Heart right ventricle (tissue), 16 donors: ENCODE measurements at places on chromosomes 12 and 14.

DNA sequence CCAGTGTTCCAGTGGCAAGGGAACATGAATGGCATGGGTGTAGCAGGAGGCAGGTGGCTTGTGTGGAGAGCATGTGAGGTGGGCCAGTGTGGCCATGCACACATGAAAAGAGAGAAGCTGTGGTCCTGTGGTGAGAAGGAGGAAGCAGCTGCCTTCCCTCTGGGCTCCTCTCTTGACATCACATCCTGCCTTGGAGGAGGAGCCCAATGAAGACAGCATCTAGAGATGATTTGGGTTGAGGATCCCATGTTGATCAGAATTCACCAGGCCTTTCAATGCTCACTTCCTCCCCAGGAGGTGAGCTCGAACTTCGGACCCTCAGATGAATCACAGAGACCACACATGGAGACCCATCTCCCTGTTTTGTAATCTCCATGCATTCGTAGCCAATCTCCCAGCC lies 82.6 kb downstream of the LRRC74A start:
- H3K36me3 ChIP-seq = no peaks in the 10 kb centered on the region
- no peak for DNase-seq
- no peak overlapping the region for H3K27ac ChIP-seq
- no peaks in the 10 kb centered on the region for H3K27me3 ChIP-seq

DNA sequence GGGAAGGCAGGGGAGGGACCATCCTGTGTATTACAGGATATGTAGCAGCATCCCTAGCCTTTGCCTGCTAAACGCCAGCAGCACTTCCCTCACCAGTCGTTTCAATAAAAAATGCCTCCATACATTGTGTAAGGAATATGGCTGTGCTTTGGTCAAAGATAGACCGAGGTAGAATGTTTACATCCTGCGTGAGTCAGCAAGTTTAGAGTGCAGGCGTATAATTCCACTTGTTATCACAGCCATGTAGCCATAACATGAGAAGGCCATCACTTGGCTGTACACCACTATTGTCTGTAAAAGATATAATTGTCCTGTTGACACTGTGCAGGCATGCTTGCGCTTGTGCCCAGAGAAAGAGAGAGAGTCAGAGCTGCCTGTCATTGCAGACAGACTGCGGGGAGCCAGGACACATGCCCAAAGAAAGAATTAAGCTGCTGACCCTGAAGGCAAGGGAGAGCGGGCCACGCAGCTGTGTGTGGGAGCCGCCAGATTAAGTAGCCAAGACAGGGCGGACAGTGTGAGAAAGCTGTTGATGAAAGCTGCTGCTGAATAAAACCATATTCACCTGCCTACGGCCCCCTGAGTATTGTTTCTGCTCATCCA lies 68.4 kb downstream of the CRACR2A start:
- DNase-seq = peak; percentile 40
- no peak overlapping the region for H3K4me3 ChIP-seq
- no peaks in the 10 kb centered on the region for H3K36me3 ChIP-seq
- no peaks in the 10 kb centered on the region for H3K27me3 ChIP-seq

DNA sequence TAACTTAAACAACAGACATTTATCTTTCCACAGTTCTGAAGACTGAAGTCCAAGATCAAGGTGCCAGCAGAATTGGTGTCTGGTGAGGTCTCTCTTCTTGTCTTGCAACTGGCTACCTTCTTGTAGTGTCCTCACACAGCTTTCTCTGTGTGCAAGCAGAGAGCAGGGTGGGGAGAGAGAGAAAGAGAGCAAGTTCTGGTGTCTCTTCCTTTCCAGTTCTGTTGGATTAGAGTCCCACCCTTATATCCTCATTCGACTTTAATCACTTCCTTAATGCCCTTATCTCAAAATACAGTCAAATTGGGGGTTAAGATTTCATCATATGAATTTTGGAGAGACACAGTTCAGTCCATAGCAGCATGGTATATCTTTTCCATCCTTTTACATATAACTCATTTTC lies 40.8 kb downstream of the DYRK2 start:
- H3K4me1 ChIP-seq = no peaks in the 10 kb centered on the region
- no peaks in the 10 kb centered on the region for H3K36me3 ChIP-seq
- no peak overlapping the region for H3K27ac ChIP-seq
- no peak overlapping the region for H3K4me3 ChIP-seq
- DNase-seq = no peak

GRCh38 chr12:41287500-41288141 lies 99.5 kb downstream of the PDZRN4 start:
- H3K27ac ChIP-seq = no peak overlapping the region
- H3K36me3 ChIP-seq = no peaks in the 10 kb centered on the region
- H3K4me3 ChIP-seq = no peak overlapping the region
- H3K4me1 ChIP-seq = no peaks in the 10 kb centered on the region
- no peak for DNase-seq

DNA sequence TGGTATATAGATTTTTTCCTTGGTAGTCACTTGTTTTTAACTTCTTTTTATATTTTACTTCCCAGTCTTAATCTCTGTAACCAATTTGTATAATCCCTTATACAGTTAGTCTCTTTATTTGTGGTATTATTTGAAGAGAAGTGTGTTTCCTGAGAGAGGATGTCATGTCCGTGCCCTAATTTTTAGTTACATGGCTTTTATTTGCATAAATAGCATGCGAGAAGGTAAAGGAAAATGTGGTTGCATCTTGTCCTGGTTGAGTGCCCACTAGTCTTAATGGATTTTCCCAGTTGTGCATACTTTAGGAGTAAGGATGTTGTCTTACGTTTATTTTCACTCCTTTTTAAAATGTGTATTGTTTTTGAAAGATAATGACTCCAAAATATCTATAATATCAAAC lies 27.5 kb downstream of the RAP1B start:
- H3K4me3 ChIP-seq = no peak overlapping the region
- DNase-seq = no peak
- H3K27ac ChIP-seq = no peak overlapping the region
- no peaks in the 10 kb centered on the region for H3K27me3 ChIP-seq

DNA sequence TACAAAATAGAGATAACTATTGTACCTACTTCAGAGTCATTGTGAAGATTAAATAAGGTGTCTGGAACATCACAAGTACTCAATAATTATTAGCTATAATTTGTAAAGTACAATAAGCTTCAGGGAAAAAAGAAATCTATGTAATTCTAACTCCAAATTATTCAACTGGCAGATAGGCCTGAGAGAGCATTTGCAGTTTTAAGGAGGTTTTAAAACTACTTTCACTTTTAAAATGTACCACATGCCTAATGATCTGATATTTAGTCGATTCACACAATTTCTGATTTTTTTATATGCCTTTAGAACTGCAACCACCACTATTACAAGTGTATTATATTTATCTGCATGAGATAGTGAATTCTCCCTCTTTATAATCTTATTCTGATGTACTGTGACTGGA lies 24.9 kb upstream of the FRMD6 start:
- no peaks in the 10 kb centered on the region for H3K27me3 ChIP-seq
- no peak overlapping the region for H3K27ac ChIP-seq
- no peak overlapping the region for H3K4me3 ChIP-seq

GRCh38 chr12:11227373-11227772 lies 40.6 kb upstream of the TAS2R42 start:
- no peak overlapping the region for H3K4me3 ChIP-seq
- no peaks in the 10 kb centered on the region for H3K4me1 ChIP-seq

GRCh38 chr14:34404416-34404815 lies 57.6 kb downstream of the SPTSSA start:
- H3K36me3 ChIP-seq = no peaks in the 10 kb centered on the region
- H3K27ac ChIP-seq = no peak overlapping the region
- no peak overlapping the region for H3K4me3 ChIP-seq
- no peak for DNase-seq
- H3K4me1 ChIP-seq = no peaks in the 10 kb centered on the region

DNA sequence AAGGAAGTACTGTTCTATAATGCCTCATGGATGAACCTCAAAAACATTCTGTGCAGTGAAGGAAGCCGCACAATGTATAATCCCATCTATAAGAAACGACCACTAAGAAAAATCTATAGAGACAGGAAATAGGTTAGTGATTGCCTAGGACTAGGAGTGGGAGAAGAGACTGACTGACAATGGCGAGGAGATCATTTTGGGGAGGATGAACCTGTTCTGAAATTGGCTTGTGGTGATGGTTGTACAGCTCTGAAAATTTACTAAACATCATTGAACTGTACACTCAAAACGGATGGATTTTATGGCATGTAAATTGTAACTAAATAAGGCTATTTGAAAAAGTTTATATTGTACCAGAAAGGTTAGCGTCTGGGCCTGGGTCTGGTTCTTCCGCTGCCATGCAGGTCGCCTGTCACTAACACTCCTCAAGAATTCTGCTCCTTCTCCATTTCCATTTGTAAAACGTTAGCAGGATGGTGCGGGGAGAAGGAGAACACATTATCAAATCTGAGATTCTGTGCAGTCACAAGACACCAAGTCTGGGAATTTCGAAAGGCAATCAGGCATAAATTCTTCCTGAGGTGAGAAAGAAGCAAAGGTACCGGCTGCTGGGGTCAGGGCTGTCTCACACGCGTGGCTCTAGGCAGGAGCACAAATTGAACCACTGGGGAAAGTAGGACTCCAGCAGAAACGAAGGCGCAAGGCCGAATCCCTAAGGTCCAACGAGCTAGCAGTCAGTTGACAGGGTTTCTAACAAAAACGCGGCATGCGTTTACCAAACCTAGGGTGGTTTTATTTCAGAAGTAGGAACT lies 845 bp upstream of the COCH start:
- peak overlapping the region; percentile 67 for H3K4me3 ChIP-seq
- H3K36me3 ChIP-seq = no peaks in the 10 kb centered on the region
- peaks cover 48% of the 10 kb centered on the region for H3K27me3 ChIP-seq
- no peak overlapping the region for H3K27ac ChIP-seq
- DNase-seq = no peak

- no peak for DNase-seq
- H3K36me3 ChIP-seq = peaks cover 10% of the 10 kb centered on the region
- no peaks in the 10 kb centered on the region for H3K4me1 ChIP-seq
- no peak overlapping the region for H3K27ac ChIP-seq
Measured at GRCh38 chr12:318759-319515, 56.3 kb upstream of the SLC6A13 start.

DNA sequence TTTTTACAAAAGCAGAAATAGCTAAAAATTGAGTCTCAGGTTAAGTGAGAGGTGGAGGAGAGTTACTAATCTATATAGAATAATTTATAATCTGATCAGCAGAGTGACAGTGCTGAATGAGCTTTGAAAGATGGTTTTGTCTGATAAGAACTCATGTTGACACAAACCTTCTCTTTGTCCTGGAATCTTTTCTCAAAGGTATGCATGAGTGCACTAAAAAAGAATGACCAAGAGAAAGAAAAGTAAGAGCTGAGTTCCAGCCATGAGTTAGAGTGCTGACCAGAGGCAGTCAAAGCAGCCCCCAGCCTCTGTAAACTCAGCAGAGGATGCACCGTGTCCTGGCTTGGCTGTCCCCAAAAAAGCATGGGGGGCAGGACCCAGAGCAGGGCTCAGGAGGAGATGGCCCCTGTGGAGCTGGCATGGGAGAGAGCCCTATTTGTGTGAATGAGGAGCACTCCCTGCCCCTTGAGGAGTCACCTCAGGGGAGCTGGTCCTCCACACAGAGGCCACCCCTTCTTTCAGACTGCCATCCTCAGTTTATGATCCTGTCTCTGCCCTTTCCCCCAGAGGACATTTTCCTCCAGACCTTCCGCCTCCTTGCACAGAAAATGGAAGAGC lies 129.8 kb downstream of the SEC23A start:
- no peaks in the 10 kb centered on the region for H3K27me3 ChIP-seq
- H3K4me1 ChIP-seq = no peaks in the 10 kb centered on the region
- H3K4me3 ChIP-seq = no peak overlapping the region
- no peak overlapping the region for H3K27ac ChIP-seq

DNA sequence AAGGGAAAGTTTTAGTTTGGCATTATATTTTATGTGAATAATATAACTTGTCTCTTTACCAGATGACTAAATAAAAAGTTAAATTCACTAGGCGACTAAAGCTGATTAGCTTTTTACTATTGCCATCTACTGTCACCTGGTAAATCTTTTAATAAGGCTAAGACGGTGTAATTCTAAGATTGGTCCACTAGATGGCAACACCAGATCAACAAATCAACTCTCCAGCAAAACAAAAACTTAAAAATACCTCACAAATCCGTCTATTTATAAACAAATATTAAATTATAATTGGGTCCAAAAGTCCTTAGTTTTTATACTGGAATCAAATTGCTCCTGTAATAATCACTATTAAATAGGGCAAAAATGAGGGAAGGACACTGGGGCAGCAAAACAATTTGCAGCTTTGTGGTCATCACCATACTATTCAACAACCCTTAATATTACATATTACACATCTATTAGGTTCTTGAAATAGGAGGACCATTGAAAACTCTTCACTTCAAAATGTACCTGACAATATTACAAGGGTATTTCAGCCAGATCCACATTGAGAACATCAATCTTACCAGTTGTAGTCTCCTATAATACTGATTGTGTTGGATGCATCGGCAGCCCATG lies 47.9 kb downstream of the GALC start:
- no peaks in the 10 kb centered on the region for H3K27me3 ChIP-seq
- no peak for DNase-seq
- no peak overlapping the region for H3K27ac ChIP-seq
- H3K4me3 ChIP-seq = no peak overlapping the region
- H3K4me1 ChIP-seq = no peaks in the 10 kb centered on the region

- no peaks in the 10 kb centered on the region for H3K4me1 ChIP-seq
- H3K27me3 ChIP-seq = no peaks in the 10 kb centered on the region
- H3K27ac ChIP-seq = no peak overlapping the region
Measured at GRCh38 chr12:128693115-128693514, 130.6 kb downstream of the SLC15A4 start.

GRCh38 chr12:29414368-29414767 lies 33.4 kb upstream of the ERGIC2 start:
- no peak overlapping the region for H3K4me3 ChIP-seq
- no peaks in the 10 kb centered on the region for H3K36me3 ChIP-seq
- no peaks in the 10 kb centered on the region for H3K27me3 ChIP-seq
- no peak overlapping the region for H3K27ac ChIP-seq
- no peaks in the 10 kb centered on the region for H3K4me1 ChIP-seq

- H3K27me3 ChIP-seq = peaks cover 4% of the 10 kb centered on the region
- H3K4me3 ChIP-seq = no peak overlapping the region
- DNase-seq = peak; percentile 15
- no peaks in the 10 kb centered on the region for H3K4me1 ChIP-seq
- no peaks in the 10 kb centered on the region for H3K36me3 ChIP-seq
Measured at GRCh38 chr14:78157494-78158437, 12.4 kb upstream of the NRXN3 start.

GRCh38 chr12:43676183-43676813 lies 82.3 kb downstream of the PUS7L start:
- H3K27me3 ChIP-seq = no peaks in the 10 kb centered on the region
- H3K4me1 ChIP-seq = no peaks in the 10 kb centered on the region
- H3K4me3 ChIP-seq = no peak overlapping the region
- no peak overlapping the region for H3K27ac ChIP-seq
